ENCODE measurements at places on chromosomes 2 and 18. TPM values are rescaled to one million over a fixed set of nuclear protein-coding genes. Genes with fewer than 3 reads are reported as not detected.

- H3K4me3 ChIP-seq: no peak overlapping the region
- no peak overlapping the region for H3K27ac ChIP-seq
- H3K36me3 ChIP-seq: no peaks in the 10 kb centered on the region
- no peaks in the 10 kb centered on the region for H3K4me1 ChIP-seq
- DNase-seq: no peak
Measured at GRCh38 chr2:110977403-110977802, 143.3 kb upstream of the BCL2L11 start.

DNA sequence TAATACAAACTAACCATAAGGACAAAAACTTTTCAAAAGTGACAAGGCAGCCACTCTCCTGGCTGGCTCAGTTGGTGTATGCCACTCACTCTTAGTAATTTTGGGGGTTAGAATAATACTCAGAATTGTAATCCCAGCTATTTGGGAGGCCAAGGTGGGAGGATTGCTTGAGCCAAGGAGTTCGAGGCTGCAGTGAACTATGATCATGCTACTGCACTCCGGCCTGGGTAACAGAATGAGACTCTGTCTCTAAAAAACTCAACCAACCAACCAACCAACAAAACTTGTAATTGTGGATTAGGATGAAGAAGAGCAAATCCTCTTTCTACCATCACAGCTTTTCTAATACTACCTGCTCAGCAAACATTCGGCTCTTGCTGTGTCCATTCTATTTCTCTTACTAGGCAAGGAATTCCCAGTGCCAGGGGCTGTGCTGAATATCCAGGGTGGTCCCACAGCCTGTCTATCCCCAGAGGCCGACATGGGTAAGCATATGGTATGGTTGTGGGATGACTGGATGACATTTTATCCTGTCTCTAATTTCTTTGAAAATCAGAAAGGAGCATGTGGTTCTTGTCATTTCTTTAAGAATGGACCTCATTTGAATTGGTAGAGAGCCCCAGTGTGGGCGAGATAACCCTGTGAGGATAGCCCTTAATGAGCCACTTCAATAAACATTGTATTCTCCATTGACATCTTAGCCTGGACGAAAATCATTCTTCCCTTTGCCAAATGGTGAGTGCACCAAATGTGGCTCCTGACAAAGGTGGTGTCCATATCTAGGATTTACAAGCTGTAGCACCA, 220.1 kb downstream of the MYCN start:
- no peak overlapping the region for H3K27ac ChIP-seq
- H3K27me3 ChIP-seq: no peaks in the 10 kb centered on the region
- DNase-seq: no peak

Gene ANKRD36
- total RNA-seq: 3.3 TPM

- H3K36me3 ChIP-seq: no peaks in the 10 kb centered on the region
- DNase-seq: no peak
- H3K27ac ChIP-seq: no peak overlapping the region
- peaks cover 22% of the 10 kb centered on the region for H3K4me1 ChIP-seq
- no peaks in the 10 kb centered on the region for H3K27me3 ChIP-seq
Measured at GRCh38 chr2:221562226-221562625, 9.9 kb downstream of the EPHA4 start.

DNA sequence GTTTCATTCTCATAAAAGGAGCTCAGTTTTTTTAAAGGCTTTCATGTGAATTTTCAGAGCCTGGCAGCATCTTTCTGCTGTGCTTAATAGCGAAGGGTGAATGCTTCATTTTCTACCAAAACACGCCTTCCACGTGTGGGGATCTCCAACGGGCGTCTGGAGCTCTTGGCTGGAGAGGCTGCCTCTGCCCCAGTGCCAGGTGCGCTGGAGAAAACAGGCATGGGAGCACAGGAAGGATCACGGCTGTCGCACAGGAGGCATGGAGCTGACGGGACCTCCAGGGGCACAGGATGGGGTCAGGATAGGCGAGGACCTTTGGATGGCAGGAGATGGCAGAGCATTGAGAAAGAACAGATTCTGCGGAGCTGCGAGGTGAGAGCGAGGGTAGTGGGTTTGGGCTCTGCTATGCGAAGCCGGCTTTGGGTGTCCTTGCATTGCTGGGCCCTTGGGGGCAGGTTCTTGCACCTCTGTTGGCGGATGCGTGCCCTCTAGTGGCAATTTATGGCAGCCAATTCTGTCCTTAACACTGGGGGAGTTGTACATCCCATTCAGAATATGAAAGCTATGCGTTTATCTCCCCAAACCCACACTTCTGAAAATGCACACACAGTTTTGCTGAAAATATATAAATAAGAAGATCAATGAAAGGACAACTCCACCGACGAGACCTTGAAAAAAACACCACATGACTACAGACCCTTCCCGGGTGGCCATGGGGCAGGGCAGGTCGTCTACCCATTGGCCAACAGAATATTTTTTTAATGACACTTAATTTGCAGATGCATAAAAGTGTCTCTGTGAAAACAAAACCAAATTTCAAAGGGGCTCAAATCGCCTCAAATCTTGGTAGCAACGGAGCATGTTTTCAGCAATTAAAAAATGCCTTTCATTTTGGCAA, 90.4 kb upstream of the SLC35G4 start:
- no peaks in the 10 kb centered on the region for H3K27me3 ChIP-seq
- no peaks in the 10 kb centered on the region for H3K36me3 ChIP-seq

Gene INHBB
- 5.9 TPM for total RNA-seq

DNA sequence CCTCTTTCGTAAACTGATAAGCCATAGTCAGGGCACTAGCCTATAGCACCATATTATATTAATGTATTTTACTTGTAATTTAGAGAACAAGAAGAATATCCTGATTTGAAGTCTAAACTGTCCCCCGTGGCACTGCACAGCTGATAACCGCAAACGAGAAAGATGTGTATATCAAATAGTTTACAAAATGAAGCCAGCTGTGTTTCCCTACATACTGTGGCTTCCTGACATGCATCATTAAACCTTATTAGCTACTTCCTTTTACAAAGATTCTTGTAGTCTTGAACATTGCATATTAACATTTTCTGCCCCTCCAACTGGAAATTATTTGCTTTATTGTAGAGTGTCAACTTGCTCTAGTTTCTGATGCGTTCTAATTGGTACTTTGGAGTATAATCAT, 153.5 kb upstream of the NFATC1 start:
- no peak for DNase-seq
- no peaks in the 10 kb centered on the region for H3K27me3 ChIP-seq
- H3K4me3 ChIP-seq: no peak overlapping the region
- H3K4me1 ChIP-seq: peaks cover 7% of the 10 kb centered on the region
- H3K27ac ChIP-seq: no peak overlapping the region

- H3K4me3 ChIP-seq: no peak overlapping the region
- no peak overlapping the region for H3K27ac ChIP-seq
- no peaks in the 10 kb centered on the region for H3K36me3 ChIP-seq
- H3K4me1 ChIP-seq: no peaks in the 10 kb centered on the region
- peak; percentile 49 for DNase-seq
- H3K27me3 ChIP-seq: no peaks in the 10 kb centered on the region
Measured at GRCh38 chr2:127593228-127594115, 52.5 kb upstream of the GPR17 start.

Gene CHRND
- total RNA-seq: not detected

GRCh38 chr2:200748779-200749178, 62.9 kb upstream of the BZW1 start:
- no peak overlapping the region for H3K4me3 ChIP-seq
- no peaks in the 10 kb centered on the region for H3K27me3 ChIP-seq
- H3K27ac ChIP-seq: no peak overlapping the region
- no peaks in the 10 kb centered on the region for H3K4me1 ChIP-seq
- H3K36me3 ChIP-seq: no peaks in the 10 kb centered on the region
- no peak for DNase-seq

Gene CDH19
- total RNA-seq: 72.3 TPM

- peaks cover 20% of the 10 kb centered on the region for H3K4me1 ChIP-seq
- no peak for DNase-seq
- no peaks in the 10 kb centered on the region for H3K36me3 ChIP-seq
- H3K27me3 ChIP-seq: no peaks in the 10 kb centered on the region
Measured at GRCh38 chr2:9703701-9704221, 73.0 kb upstream of the YWHAQ start.

DNA sequence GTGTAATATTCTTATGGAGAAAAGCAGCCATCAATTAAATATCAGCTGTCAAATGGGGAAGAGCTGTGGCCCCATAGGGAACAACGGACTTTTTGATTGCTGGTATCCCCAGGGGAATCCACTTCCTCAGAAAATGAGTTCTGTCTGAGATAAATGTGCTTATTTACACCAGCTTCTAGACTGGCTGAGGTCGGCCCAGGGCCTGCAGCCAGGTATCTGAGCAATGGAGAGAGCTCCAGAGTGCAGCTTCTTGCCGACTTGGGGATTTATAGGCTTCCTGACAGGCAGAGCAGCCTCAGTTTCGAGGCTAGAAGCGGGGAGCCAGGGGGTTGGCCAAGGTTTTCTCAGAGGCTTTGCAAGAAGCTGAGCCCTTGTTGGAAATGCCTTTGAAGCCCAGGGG, 67.2 kb downstream of the MCFD2 start:
- peaks cover 64% of the 10 kb centered on the region for H3K4me1 ChIP-seq
- no peak overlapping the region for H3K4me3 ChIP-seq
- no peaks in the 10 kb centered on the region for H3K27me3 ChIP-seq
- H3K36me3 ChIP-seq: no peaks in the 10 kb centered on the region
- peak overlapping the region; percentile 93 for H3K27ac ChIP-seq

Gene OSBPL6
- 11.5 TPM for total RNA-seq

GRCh38 chr2:27376866-27377617, 3.5 kb downstream of the ZNF513 start:
- H3K4me3 ChIP-seq: no peak overlapping the region
- H3K36me3 ChIP-seq: peaks cover 50% of the 10 kb centered on the region
- H3K27ac ChIP-seq: no peak overlapping the region
- no peaks in the 10 kb centered on the region for H3K27me3 ChIP-seq

DNA sequence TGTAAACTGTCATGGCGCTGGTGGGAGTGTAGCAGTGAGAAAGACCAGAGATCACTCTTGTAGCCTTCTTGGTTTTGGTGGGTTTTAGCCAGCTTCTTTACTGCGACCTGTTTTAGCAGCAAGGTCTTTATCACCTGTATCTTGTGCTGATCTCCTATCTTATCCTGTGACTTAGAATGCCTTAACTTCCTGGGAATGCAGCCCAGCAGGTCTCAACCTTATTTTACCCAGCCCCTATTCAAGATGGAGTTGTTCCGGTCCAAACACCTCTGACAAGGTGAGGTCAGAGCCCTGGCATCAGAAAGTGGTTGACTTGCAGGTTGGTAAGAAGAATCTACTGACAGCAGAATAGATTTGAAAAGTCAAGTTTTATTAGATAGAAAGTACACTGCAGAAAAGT, 55.0 kb upstream of the MSH6 start:
- H3K4me3 ChIP-seq: no peak overlapping the region
- H3K4me1 ChIP-seq: no peaks in the 10 kb centered on the region
- H3K27ac ChIP-seq: no peak overlapping the region
- H3K36me3 ChIP-seq: no peaks in the 10 kb centered on the region
- no peak for DNase-seq

GRCh38 chr2:224894356-224894755, 147.9 kb downstream of the DOCK10 start:
- no peak for DNase-seq
- H3K4me1 ChIP-seq: no peaks in the 10 kb centered on the region
- H3K27me3 ChIP-seq: no peaks in the 10 kb centered on the region
- no peak overlapping the region for H3K27ac ChIP-seq
- no peaks in the 10 kb centered on the region for H3K36me3 ChIP-seq

Gene CRYGD
- not detected for total RNA-seq

GRCh38 chr2:79630972-79631557, 118.2 kb downstream of the CTNNA2 start:
- no peaks in the 10 kb centered on the region for H3K36me3 ChIP-seq
- no peak overlapping the region for H3K4me3 ChIP-seq
- no peaks in the 10 kb centered on the region for H3K4me1 ChIP-seq
- no peak for DNase-seq
- H3K27me3 ChIP-seq: no peaks in the 10 kb centered on the region

GRCh38 chr2:150075831-150076230, 411.6 kb downstream of the RND3 start:
- no peak overlapping the region for H3K27ac ChIP-seq
- no peaks in the 10 kb centered on the region for H3K36me3 ChIP-seq
- no peaks in the 10 kb centered on the region for H3K4me1 ChIP-seq
- H3K27me3 ChIP-seq: no peaks in the 10 kb centered on the region

DNA sequence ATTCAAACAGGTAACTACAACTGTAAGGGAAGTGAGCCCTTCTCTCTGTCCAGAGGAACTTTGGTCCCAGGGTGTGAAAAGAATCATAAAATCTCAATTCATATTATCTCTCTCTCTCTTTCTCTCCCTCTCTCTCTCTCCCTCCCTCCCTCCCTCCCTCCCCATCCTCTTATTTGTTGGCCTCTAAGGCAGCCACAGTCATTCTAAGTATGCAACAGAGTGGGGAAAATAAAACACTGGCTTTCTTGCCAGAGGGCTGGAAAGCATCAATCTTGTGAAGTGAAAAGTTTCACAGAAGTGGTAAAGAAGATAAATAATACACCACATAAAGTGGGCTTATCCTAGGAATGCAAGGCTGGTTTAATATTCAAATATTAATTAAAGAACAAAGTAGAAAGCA, 95.6 kb upstream of the KCNH7 start:
- H3K4me3 ChIP-seq: no peak overlapping the region
- no peak overlapping the region for H3K27ac ChIP-seq
- no peaks in the 10 kb centered on the region for H3K36me3 ChIP-seq
- H3K4me1 ChIP-seq: no peaks in the 10 kb centered on the region

Gene CACNB4
- total RNA-seq: 0.37 TPM

DNA sequence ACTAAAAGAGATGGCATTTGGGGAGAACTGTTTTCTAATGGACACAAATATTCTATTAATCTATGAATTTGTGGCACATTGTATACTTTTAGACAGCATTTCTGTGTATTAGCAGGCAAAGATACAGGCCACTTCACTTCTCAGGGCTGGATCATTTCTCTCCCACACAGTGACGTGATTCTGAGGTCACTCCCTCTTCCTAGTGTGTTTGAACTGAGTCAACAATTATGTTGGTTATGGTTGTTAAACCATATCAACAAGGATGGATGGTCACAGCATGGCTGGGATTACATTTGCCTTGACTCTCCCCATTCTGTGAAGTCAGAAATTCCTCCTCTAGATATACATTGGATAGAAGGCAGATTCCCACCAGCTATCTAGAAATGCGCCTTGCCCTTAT, 11.6 kb downstream of the NOSTRIN start:
- no peak overlapping the region for H3K27ac ChIP-seq
- no peaks in the 10 kb centered on the region for H3K4me1 ChIP-seq
- no peak for DNase-seq
- no peak overlapping the region for H3K4me3 ChIP-seq
- no peaks in the 10 kb centered on the region for H3K27me3 ChIP-seq

Gene VIL1
- total RNA-seq: not detected

- peaks cover 5% of the 10 kb centered on the region for H3K4me1 ChIP-seq
- no peaks in the 10 kb centered on the region for H3K27me3 ChIP-seq
- H3K4me3 ChIP-seq: no peak overlapping the region
- no peak overlapping the region for H3K27ac ChIP-seq
- no peak for DNase-seq
Measured at GRCh38 chr2:100944617-100945432, 57.3 kb upstream of the RPL31 start.

- H3K27me3 ChIP-seq: no peaks in the 10 kb centered on the region
- H3K4me3 ChIP-seq: no peak overlapping the region
- DNase-seq: no peak
- H3K4me1 ChIP-seq: no peaks in the 10 kb centered on the region
Measured at GRCh38 chr2:36881816-36882215, 84.5 kb downstream of the STRN start.

Gene CXCR4
- 12.4 TPM for total RNA-seq

- H3K4me1 ChIP-seq: no peaks in the 10 kb centered on the region
- H3K36me3 ChIP-seq: no peaks in the 10 kb centered on the region
- peaks cover 6% of the 10 kb centered on the region for H3K27me3 ChIP-seq
- H3K4me3 ChIP-seq: no peak overlapping the region
- H3K27ac ChIP-seq: no peak overlapping the region
Measured at GRCh38 chr2:170707821-170708795, 7.0 kb upstream of the SP5 start.

All from right atrium auricular region (tissue), 2 donors.